H4 (cell line): ENCODE measurements at places on chromosomes 6 and 20. TPM values are rescaled to one million over a fixed set of nuclear protein-coding genes. Genes with fewer than 3 reads are reported as not detected.

- DNase-seq = no peak
Measured at GRCh38 chr20:9583151-9583550, 68.8 kb downstream of the LAMP5 start.

DNA sequence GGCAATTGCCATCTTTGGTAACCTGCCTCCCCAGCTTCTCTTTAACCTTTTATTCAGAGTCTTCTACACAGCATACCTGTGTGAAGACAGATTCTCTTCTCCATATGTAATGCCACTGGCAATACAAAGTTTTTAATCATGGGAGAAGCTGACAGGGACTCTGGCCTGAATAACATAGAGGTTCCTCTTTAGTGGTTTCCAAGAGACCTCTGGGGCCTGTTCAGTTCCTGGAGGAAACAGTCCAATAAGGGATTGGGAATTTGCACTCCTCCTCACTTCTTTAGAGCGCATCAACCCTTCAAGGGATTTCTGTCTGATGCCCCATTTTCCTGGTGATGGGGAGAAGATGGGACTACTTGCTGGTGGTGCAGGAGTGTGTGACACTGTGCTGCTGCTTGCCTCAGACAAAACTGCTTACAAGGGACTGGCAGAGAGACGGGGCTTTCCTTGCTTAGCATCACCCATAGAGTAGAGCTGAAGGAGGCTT, 1.4 kb downstream of the RIMS1 start:
- DNase-seq = no peak

- no peak for DNase-seq
Measured at GRCh38 chr6:148578489-148578814, 168.4 kb upstream of the UST start.

Gene C4B
- 6.5 and 10.9 TPM in 2 replicates for total RNA-seq

Gene RPS6KA2
- 2.1 and 4.6 TPM in 2 replicates for total RNA-seq

DNA sequence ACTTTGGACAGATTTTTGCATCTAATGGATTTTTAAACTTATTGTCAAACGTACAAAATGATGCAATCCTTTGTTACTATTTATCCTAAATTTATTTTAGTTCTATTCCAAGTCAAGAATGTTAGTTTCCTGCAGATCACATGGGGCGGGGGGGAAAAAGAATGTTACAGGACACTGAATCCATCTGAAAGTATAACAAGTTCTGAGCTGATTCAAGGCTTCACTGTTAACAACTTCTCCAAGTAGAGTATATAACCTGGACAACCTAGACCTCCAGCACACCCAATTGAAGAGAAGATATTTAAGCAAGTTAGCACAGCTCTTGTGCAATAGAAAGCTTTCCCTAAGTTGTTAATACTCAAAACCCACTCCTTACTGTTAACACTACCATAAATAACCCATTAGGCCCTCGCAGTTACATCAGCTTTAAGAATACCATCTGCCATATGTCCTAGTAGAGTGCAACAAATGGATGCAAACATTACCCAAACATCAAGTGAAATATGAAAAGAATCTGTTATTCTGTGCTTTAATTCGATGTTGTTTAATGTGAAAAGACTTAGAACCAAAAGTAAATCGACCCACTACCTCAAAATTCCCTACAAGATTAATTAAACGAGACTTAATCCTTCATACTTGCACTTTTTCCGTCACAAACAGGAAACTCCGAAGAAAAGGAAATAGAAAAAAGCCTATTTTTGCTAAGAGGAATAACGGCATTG, 1.3 kb downstream of the SEC63 start:
- DNase-seq = peak; percentile 3

GRCh38 chr6:22059126-22059525, 237.7 kb downstream of the PRL start:
- no peak for DNase-seq

DNA sequence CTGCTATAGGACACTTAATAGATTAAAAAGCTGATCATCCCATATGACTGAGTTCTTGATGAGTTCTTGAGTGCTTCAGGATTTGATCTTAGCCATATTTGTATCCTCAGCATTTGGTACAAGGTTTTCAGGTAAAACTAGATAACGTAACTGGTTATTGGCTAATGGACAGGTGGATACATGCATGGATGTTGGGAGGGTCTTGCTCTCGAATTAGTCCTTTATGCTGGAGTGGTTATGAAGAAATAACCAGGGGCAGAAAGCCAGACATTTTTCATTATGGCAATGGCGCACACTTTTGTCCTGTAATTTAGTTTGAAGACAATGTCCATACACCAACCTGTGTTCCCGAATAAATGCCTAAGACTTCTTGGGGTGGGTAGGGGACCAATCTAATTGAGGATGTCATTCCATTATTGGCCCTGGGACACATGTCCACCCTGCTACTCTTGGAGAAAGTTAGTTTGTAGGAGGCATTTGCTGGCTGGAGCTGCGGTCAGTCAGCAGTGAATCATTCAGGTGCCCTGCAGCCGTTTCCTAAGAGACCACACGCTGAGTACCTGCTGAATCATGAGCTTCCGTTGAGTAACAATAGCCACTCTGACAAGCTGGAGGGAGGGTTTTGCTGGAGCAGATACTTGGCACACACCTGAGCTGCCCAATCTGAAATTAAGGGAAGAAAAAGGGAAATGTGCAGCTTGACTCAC, 194.4 kb downstream of the FOXA2 start:
- DNase-seq = peak; percentile 86

DNA sequence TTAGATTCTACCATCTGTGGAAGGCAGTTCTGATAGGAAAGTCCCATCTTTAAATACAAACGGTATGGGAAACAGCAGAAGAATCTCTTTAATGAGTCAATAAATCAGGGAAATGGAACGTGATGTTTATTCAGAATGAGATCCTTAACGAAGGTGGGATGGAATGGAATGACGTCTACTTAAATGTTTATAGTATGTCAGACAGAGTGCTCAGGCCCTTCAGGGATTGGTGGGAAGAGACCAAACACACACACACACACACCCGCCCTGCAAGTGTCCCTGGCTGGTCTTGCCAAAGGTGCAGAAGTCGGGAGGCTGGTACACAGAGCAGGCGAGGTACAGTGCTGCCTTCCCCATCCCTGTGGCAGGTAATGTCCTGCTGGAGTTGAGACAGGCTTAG, 164.0 kb downstream of the FARS2 start:
- DNase-seq = no peak

Gene WASF1
- total RNA-seq = 12.9 and 15.1 TPM in 2 replicates

GRCh38 chr6:36381502-36382389, 5.7 kb downstream of the ETV7 start:
- no peak for DNase-seq

DNA sequence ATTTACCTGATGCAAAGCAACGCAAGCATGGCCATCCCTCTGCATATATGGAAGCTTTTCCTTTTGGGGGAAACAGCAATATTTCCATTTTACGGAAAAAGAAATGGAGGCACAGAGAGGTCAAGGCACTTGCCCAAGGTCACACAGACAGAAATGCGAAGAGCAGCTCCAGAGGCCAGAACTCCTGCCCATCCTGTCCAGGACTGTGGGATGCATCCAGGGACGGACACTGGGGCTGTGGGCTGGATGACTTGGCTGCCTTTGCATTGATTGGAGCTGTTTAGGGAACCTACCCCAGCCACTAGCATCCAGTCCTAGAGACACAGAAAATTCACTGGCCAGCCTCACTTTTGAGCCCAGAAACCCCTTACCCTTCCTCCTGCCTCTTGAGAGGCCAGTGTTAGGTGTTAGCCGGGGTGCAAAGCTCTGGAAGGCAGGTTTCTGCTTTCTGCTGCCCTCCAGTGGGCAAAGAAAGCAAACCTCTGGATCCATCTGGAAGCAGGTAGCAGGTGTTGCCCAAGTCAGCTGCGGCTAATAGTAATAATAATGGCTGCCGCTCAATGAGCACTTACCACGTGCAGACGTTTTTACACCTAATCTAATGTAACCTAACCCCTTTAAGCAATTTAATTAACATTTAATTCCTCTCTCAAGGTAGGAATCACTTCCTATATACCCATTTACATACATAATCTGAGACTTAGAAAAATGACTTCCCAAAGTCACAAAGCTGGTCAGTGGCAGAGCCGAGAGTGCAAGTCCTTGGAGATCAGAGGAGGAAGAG, 31.7 kb upstream of the CCN5 start:
- no peak for DNase-seq

DNA sequence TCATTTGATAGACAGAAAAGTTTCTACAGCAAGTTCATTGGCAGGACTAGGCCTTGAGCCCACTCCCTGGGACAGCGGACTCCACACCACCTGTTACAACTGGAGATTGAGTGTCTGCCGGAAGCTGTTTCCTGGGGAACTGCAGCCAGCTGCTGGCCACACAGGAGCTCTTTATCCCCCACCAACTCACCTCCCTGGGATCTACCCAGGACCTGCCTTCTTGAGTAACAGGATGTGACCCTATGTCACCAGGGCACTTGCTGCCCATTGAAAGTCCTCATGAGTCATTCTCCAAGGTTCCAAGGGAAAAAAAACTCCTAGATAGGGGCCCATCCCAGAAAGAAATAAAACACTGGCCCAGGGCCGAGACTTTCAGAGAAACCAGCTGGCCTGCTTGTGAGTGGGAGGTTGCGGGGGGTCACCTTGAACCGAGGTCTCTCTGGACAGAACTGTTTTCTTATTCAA, 37.4 kb upstream of the SLC9A8 start:
- DNase-seq = peak; percentile 88

Gene LY6G6F
- not detected in 2 replicates for total RNA-seq

DNA sequence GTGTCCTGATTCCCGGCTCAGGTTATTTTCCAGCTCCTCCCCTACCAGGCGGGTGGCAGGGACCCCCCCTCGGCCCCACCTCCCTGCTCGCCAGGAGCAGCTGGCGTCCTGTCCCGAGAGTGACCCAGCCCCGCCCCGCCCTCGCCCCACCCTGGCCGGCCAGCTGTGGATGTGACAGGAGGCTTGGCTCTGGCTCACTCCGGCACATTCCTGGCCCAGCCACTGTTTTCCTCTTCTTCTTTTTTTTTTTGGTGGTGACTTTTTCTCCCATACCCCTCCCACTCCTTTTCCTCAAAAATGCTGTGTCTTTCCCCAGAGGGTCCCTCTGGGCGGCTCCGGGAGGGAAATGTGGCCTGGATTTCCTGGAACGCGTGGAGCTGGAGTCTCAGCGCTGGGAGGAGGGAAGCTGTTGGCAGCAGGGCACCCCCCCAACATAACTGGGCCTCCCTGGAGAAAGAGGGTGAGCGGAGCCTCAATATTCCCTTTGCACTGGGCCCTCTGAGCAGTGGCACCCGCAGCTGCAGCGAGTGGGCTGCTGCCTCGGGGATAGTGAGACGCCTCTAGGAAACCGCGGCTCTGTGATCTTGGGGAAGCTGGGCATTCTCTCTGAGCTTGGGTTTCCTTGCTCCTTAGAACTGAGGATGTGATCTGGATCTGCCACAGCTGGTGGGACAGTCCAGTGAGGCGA, 28.3 kb upstream of the CSNK2A1 start:
- peak; percentile 47 for DNase-seq

Gene NCOA3
- 10.2 and 12.3 TPM in 2 replicates for total RNA-seq

Gene RSPO4
- total RNA-seq = not detected in 2 replicates

Gene FILIP1
- 0.31 and 0.88 TPM in 2 replicates for total RNA-seq

GRCh38 chr20:23826541-23827021, at the start of gene CST2:
Gene CST2, minus strand, starts transcription at chr20:23826729. Its CDS starts 69 bp downstream, at chr20:23826660.
- no peak for DNase-seq

DNA sequence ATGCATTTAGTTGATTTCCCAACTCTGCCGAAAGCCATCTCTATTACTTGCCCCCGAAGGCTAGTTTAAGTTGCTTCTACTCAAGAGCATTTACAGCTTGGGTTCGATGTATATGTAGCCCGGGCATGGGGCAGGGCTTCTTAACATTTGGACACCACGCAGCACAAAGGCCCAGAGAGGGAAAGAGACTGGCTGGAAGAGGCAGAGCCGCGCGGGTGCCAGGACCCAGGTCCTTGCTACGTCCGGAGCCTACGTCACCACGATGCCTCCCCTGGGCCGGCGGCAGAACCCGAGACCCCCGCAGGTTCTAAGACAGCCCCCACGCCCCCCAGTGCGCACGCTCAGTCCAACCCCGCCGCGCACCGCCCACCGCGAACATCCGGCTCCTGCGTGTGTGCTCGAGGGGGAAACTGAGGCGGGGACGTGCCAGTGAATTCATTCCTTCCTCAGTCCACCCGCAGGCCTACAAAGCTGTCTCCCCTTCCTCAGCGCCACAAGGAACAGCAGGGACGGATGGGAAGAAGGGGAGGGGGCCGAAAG, 367 bp upstream of the PCIF1 start:
- DNase-seq = no peak
